Airway epithelial cell (primary cell): ENCODE measurements at places on chromosomes 5 and 9. TPM values are rescaled to one million over a fixed set of nuclear protein-coding genes. Genes with fewer than 3 reads are reported as not detected.

The PCSK1 gene
- under 0.01 and 0.37 TPM in 2 replicates for total RNA-seq

The MARCOL gene
- not detected in 2 replicates for total RNA-seq

The STC2 gene
- total RNA-seq, result 27.8 and 51.6 TPM in 2 replicates

The SCAI gene
- 3.8 and 5.3 TPM in 2 replicates for total RNA-seq

The TPPP gene
- 1.7 and 1.9 TPM in 2 replicates for total RNA-seq
